ENCODE measurements at places on chromosomes 2 and 18.

DNA sequence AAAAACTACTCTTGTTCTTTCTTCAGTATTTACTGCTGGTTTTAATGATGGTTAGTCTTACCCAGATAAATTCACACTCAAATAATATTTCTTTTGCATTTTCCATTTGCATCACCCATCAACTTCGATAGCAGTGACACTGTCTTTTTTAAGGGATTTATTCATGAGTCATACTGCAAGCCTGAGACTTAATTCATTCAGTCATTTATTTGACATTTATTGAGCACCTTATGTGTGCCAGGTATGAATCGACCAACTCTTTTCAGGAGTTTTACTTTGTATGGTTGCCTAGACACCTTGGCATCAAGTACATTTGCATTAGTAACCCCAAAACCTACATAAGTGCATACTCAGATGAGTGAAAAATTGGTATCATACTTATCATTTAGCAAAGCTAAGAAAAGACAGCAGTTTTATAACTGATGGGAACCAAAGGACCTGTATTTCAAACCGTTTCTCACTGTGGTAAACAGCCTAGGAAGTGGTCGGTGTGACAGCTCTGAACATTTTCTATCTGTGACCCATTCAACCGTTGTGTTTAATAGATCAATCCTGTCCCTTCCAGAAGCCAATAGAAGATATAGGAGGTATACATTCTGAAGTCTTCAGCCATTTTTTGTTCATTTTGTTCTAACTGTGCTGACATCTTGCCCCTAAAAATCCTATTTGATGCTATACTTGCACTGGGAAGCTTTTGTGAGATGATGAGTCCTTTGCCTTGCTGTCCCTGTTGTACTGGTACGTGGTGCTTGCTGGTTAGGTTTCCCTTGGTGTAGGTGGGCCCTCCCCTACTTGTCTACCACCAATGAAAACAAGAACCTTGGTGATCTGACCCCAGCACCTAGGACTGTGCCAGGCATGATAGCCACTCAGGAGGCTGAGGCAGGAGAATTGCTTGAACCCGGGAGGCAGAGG lies 484.7 kb upstream of the RAB12 start:
- peak; percentile 17 for DNase-seq

DNA sequence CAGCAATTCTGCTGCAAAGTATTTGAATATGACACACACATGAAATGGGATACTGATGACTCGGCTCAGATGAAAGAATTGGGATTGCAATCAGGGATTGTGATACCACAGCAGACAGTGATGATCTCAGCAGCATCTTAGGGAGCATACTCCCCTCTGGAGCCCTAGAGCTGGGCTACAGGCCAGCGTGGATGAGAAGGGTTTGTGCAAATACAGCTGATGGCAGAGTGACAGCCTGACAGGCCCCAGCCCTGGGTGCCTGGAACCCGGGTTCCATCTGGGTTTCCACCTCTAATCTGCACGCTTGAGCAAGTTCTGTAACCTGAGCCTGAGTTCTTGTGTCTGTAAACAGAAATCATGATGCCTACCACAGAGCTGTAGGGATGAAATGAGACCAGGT lies 418.0 kb downstream of the LRATD1 start:
- peak; percentile 3 for DNase-seq

DNA sequence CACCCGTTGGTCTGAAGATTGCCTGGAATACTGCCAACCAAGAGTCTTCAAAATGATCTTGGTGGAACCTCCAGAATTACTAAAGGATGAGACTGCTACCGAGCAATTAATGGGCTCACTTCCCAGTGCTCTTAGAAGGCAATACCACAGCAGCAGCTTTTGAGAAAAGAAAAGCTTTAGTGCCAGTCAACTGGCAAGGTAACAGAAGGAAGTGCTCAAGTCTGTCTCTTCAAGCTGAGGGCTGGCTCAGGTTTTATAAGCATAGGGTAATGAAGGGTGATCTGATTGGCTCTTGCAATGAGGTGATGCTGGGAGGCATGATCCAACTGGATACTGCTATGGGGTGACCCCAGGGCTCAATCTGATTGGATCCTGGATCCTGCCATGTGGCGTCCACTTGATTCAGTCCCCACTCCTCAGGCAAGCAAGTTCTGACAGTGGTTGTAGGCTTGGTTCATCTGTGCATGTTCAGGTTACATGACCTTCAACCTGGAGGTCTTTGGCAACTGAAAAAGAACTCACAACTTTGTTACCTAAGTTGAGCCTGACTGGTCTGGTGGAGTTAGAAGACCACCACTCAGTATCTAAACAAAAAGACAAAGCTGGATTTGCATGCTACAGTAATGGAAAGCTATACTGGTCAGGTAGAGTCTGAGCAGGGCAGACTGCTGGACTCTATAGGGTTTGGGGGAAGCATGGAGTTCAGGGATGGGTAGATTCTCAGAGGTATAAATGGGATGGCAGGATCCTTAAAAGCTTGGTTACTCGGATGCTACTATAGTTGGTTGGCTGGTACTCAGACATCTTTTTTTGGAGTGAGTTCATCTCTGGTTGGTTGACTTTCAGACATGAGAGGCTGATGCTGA lies 14.0 kb upstream of the RIF1 start:
- no peak for DNase-seq

DNA sequence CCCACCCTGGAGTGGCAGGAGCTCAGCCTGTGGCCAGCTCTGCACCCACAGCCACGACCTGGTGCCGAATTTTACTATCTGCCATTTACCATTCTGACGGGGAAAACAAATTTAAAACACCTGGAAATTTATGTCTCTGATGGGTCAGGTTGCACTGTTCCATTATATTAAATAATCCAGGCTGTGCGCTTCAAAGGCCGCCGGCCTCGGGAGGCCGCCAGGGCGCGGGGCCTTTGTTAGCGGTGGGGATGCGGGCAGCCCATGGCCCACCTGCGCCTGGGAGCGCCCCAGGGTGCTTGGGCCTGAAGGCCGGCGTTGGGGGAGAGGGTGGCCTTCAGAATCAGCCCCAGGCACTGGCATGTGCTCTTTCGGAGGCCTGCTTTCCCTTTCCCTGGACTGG lies 276.9 kb downstream of the SRBD1 start:
- no peak for DNase-seq

- no peak for DNase-seq
These were observed 38.6 kb downstream of the STK25 start for GRCh38 chr2:241469746-241470145.

DNA sequence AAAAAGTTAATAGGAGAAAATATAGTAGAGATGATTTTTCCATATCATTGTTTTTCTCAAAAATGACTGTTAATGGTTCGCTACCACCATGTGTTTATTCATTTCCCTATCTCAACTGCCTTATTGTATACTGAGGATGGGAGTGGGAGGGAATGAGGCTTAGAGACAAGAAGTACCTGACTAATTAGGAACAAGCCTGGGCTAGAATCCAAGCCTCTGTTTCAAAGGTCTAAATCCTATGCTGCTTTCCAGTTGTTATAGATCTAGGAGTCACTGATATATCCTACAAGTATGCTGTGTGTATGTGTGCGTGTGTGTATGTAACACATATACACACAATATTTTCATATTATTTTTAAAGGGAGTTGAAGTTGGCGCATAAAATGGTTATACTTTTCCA lies 465.9 kb downstream of the EPHA4 start:
- DNase-seq, result no peak
